Stimulated activated CD8-positive, alpha-beta memory T cell treated with anti-CD3 and anti-CD28 coated beads, Interleukin-4, amount 100 ng/mL, for 1 hour (primary cell): ENCODE measurements at places on chromosomes 12 and 14.

GRCh38 chr12:24479131-24479530 lies 469.8 kb downstream of the BCAT1 start:
- DNase-seq, result no peak

DNA sequence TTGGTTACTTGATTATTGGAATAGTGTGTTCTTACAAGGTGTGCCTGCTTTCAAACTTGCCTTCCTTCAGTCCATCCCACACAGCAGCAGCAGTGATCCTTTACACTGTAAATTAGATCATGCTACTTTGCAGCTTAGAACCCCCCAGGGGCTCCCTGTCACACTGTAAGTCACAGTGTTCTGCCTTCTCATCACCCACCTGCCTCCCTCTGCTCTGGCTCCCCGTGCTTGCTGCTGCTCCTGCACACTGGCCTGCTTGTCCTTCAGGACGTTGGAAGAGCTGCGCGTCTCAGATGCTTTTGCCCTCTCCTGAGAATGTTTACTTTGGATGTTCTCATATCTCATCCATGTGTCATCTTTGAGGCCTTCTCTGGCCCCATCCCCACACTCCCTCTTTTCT lies 27.3 kb downstream of the ZC3H14 start:
- DNase-seq, result no peak

DNA sequence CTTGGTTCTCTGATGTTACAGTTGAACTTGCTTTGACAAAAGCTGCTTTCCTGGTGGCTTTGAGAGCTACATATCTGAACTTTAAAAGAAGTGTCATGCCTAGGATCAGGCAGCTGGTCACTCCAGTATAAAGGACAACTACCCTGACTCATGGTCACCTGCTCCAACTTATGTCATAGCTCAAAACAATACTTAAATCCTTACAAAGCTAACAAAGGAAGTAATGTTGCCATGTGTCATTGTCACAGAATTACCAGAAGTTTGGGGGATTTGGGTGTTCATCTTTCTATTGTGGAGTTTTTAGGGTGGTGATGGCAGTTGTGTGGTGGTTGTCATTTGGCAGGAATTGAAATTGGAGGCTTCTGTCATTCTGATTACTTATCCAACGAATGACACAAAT lies 1.8 kb upstream of the TCP11L2 start:
- DNase-seq, result no peak

DNA sequence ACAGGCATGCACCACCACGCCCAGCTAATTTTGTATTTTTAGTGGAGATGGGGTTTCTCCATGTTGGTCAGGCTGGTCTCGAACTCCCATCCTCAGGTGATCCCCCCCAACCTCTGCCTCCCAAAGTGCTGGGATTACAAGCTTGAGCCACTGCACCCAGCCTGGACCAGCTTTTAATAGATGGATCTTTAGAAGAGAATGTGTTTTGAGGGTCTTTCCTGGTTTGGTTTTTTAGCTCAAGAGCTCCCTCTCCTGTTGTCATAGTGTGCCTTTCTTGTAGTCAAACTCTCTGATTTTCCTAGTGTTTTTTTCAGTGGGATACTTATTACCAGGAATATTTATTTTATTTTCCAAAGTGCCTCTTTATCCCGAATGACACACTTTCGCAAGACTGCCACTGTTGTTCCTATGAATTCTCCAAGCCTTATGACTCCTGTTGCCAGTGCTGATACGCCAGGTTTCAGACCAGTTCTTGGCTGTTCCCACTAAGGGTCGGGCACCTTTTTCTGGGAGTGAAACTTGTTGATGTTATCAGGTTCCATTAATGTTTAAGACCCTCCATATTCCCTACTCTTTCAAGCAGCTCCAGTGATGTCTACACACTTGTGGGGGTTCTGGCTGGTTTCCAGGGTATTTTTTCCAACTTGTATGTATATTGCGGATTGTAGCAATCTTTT lies 31.5 kb upstream of the LIMA1 start:
- no peak for DNase-seq

- DNase-seq, result no peak
These were observed 71.5 kb downstream of the SCARB1 start for GRCh38 chr12:124792156-124792555.

GRCh38 chr12:87809916-87810315 lies 219.3 kb downstream of the C12orf50 start:
- DNase-seq, result no peak

DNA sequence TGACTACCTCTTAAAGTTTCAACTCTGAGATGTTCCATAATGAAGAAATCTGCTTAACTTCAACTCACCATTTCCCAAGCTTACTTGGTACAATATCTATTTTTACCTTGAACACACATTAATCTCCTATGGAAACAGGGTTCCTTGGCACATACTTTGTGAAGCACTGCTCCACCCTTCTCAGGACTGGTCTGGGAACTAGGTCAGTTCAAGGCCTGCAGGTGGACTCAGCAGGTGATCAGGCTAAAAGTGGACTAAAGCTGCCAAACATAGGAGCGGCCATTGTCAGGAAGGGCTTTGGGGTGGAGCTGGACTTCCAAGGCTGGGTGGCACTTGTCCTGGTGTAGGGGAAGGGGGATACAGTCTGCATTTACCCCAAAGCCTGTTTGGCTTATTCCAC lies 202.3 kb downstream of the NUAK1 start:
- no peak for DNase-seq

DNA sequence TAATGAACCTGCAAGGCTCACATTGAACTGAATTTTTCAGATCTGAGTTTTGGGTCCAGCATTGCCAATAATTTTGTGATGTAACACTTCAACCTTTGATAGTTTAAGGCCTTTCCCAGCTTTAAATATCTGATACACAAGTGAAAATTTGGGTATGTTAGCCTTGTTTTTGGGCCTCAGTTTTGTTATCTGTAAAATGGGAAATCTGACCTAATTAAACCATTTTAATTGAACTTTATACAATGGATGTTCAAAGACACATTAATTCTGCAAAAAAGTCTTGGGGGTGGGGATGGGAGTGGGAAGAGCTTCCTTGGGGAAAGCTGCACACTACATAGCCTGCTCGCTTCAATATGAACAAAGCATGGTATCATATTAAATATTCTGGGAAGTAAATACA lies 5.2 kb upstream of the SPATS2 start:
- DNase-seq, result no peak

DNA sequence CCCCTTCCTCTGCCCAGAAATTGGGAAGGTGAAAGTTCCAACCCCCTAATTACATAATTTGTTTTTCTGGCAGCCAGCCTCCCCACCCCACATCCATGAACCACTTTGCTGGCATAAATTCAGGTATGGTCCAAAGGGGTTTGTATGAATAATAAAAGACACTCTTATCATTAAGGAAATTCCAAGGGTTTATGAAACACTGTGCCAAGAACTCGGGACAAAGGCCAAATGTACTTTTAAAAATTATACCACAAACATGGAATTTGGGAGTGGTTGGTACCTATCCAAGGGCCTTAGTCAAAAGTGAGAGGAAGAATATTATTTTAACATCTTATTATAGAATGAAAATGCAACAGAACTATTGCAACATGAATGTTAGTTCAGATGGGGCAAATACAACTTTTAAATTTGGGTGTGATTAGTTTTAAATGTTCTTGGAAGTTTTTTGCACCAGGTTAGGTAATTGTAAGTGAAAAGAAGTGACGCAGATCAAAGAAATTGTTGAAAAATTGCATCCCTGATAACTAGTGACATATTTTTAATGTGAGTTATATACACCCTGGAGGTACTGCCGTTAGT lies 217.8 kb downstream of the TMEM117 start:
- DNase-seq, result no peak
